Activated CD4-positive, alpha-beta T cell treated with anti-CD3 and anti-CD28 coated beads, Interleukin-10, Interleukin-2, amounts not matched to agents 100 ng/mL and 50 ng/mL, durations not matched to agents 16 hours and 8 hours (primary cell): ENCODE measurements at places on chromosomes 1 and 21.
A peak's percentile ranks its signal among the peaks of the same experiment; 100 is the strongest.

DNA sequence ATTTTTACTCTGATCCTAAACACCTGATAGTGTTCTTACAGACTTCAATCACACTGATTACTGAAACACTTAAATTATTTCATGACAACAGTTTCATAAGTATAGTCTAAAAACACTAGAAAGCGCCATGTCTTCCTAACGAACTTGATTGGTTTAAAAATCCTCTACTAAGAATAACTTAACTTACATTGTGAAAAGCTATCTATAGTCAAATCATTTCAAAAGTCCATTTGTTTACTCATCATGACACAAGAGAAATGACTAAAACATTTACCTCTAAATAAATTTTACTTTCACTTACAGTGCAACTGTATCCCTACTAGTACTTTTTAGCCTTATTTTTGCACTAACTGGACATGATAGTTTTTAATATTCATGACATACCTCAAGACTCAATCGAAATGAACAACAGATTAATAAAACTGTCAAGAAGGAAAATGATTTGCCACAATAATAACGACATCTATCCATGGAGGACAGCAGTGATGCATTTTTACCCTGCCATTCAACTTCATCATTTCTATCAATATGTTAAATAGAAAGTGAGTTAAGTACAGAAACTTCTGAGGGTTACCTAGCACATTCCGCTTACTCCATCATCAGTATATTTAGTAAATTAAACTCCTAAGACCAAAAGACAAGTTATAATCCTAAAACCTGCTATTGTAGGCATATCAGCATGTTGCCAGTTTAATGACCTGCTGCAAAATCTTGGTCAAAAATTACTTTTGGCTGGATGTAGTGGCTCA, 38.4 kb downstream of the AHCTF1 start:
- peak; percentile 61 for DNase-seq

DNA sequence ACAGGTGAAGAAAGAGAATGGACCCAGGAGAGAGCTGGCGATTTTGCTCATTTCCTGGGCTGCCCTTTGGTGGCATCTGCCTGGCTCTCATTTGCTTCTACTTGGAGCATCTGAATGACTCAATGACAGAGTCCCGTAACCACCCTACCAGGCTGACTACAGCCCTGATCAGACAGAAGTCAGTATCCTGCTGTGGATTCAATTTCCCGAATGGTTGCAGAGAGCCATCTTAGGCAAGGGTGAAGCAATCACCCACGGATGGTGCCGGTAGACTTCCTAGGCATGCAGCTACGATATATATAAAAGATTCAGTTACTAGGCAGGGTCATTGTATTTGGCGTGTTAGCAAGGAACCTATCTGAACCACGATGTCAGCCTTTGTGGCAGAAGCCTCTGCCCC, 10.2 kb downstream of the AJAP1 start:
- no peak for DNase-seq

DNA sequence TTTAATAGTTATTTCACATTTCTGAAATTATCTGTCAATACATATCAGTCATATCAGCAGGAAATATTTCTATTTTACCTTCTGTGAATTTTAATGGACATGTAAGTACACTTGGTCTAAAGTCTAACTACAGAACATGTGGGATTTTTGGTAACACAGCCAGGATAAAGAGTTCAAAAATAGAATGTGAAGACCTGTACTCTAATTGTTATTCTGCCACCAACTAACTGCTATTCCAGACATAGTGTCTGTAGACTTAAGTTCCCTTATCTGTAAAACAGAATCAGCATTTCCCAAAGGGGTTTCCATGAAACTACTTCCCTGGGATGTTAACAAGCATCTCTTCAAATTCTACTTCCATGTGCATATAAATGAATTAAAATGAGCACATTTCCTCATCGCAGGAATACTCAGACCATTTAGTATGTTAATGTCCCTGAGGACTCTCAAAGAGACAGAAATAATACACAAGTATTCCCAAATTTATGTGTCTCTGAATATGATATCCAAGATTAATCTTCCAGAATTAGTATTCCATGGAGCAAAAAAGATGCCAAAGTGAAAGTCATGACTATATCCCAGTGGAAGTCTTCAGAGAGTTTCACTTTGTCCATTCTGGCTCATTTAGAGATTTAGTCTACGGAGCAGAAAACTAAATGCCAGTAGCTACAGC, 325.6 kb downstream of the NEGR1 start:
- DNase-seq = no peak

- no peak for DNase-seq
Observed at GRCh38 chr1:162349635-162350330, 26.9 kb downstream of the SPATA46 start.

DNA sequence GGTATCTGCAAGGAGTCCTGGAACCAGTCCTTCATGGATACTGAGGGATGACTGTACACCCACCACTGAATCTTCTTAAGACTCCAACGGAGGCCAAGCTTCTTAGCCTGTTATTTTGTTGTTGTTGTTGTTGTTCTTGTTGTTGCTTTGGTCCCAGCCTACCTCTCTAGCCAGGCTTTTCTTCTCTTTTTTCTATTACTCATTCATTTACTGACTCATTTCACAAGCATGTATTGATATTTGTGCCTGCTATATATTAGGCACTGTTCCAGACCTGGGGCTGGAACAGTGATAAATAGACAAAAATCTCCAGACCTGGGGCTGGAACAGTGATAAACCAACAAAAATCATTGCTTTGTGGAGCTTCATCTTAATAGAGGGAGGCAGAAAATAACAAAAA, 20.4 kb downstream of the CENPF start:
- no peak for DNase-seq

GRCh38 chr1:212237651-212238050, 47.6 kb upstream of the PPP2R5A start:
- peak; percentile 66 for DNase-seq

- DNase-seq = no peak
Observed at GRCh38 chr1:233376382-233377110, 49.0 kb downstream of the MAP3K21 start.

- DNase-seq = no peak
Observed at GRCh38 chr1:78360584-78360983, 130.2 kb upstream of the PTGFR start.

DNA sequence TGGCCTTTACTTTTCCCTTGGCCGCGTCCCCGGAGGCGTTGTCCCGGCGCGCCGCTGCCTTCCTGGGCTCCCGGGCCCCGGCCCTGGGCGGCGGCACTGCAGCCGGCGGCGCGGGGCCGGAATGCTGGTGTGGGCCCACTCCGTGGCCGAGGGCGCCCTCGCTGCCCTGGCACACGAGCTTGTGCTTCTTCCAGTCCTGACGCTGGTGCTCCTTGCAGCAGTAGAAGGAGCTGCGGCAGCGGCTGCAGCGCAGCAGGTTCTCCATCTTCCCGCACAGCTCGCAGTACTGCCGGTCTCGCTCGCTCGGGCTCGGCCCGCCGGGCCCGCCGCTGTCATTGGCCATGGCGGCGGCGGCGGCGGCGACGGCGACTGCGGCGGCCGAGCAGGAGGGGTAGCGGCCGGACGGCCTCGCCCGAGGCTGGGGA, 529 bp downstream of the EGLN1 start:
- peak; percentile 52 for DNase-seq

GRCh38 chr1:110135246-110135645, 15.0 kb upstream of the SLC6A17 start:
- DNase-seq = no peak

GRCh38 chr1:34500451-34500850, 254.4 kb upstream of the GJB5 start:
- DNase-seq = peak; percentile 4

DNA sequence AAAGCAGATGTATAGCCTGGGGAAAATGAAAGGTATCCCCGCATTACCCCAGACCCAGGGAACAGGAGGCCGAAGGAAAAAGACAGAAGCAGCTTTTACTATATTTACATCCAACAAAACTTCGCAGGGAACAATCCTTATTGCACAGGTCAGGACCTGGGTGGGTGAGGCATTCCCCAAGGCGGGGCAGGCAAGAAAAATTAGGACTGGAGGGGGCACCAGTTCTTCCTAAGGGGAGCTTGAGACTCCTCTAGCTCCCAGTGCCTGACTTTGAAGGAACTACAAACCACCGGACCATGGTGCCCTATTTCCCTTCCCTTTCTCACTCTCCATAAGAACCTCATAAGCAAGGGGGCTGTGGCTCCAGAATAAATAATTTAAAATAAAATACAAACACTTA, 6.7 kb upstream of the GATAD2B start:
- no peak for DNase-seq
